ENCODE measurements at places on chromosomes 5 and 9.

- DNase-seq, result no peak
Observed at GRCh38 chr9:19934301-19934871, 145.5 kb upstream of the SLC24A2 start.

- no peak for DNase-seq
Observed at GRCh38 chr5:160251406-160252155, 22.3 kb downstream of the FABP6 start.

DNA sequence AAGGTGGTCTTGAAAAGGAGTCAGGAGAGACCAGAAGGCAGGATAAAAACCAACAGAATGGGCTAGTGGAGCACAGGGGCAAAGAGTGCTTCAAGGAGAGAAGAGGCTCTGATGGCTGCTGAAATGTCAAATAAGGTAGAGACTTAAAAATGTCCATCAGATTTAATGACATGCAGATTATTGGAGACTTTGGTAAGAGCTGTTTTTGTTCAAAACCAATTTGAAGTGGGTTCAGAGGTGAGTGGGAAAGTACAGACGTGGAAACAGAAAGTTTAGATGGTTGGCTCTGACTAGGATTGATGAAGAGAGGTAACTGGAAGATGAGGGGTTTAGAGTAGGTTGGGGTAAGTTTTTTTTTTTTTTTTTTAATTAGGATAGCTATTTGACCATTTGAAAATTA is 14.1 kb downstream of the SLC25A46 start:
- no peak for DNase-seq

DNA sequence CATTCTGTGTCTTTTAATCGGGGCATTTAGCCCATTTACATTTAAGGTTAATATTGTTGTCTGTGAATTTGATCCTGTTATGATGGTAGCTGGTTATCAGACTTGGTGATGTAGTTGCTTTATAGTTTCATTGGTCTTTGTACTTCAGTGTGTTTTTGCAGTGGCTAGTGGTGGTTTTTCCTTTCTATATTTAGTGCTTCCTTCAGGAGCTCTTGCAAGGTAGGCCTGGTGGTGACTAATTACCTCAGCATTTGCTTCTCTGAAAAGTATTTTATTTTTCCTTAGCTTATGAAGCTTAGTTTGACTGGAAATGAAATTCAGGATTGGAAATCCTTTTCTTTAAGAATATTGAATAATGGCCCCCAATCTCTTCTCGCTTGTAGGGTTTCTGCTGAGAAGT is 156.9 kb downstream of the CNTLN start:
- no peak for DNase-seq

DNA sequence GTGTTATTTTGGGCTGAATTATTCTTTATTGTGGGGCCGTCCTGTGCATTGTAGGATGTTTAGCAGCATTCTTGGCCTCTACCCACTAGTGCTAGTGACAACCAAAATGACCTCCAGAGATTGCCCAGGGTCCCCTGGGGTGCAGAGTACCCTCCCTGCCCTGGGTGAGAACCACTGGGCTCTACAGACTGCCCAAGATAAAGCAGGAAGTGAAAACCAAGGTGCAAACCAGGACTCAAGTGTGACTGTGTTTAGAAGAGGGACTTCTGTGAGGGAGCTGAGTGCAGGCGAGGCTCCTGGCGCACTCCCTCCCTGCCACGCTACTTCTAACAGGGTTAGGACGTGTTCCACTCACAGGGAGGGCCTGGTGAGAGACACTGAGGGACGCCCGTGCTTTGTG is 41.6 kb downstream of the USP20 start:
- DNase-seq, result no peak

- no peak for DNase-seq
Observed at GRCh38 chr5:129099184-129099569, 4.6 kb downstream of the ISOC1 start.

DNA sequence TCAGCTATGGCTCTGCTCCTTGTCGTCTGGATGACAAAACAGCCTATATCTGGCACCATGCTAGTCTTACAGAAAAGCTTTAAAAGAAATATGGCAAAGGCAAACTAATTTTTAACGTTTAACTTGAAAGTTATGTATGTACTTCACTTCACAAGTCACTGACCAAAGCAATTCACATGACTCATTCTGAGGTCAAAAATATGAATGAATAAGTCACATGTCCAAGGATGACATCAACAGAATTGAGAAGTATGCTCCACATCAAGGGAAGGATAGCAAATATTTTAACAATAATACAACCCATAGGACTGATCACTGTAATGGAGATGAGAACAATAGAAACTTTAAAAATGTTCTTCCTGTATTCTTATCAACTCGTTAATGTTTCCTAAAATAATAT is 1072.6 kb upstream of the NUDT12 start:
- DNase-seq, result no peak

DNA sequence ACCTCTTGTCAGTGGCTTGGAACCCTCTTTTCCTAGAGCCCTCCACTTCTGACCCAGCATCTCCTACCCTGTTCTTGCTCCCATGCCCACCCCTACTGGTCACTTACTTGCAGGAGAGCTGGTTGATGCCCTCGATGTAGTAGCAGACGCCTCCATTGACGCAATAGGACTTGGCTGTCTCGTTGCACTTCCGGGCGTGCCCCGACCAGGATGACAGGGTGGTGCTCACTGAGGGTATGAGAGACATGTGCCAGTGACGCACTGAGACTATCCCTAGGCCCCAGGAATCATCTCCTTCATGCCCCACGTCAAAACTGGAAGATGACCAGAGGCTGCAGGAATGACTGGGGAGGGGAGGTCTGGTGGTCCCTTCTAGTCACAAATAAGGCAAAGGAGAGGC is 76.0 kb downstream of the PSD2 start:
- DNase-seq, result no peak

DNA sequence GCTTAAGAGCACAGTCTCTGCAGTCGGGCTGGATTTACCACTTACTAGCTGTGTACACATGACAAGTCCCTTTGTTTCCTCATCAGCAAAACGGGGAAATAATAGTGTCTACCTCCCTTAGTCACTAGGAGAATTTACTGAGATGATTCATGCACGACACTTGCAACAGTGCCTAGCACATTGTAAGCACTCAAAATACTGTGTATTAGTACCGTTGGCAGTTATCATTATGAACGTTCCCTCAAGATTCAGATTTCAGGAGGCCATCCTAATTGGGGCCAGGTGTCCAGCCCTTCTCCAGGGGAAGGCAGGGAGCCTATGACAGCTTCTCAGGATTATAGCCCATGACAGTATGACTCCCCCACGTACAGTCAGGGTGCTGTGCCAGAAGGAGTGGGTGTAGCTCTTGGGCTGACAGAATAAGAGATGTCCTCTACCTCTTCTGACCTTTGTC is 164.3 kb downstream of the DOCK2 start:
- no peak for DNase-seq

- DNase-seq, result no peak
Observed at GRCh38 chr5:74288448-74289108, 351.9 kb downstream of the ENC1 start.

- DNase-seq, result no peak
Observed at GRCh38 chr9:79301551-79302391, 270.0 kb upstream of the TLE4 start.

DNA sequence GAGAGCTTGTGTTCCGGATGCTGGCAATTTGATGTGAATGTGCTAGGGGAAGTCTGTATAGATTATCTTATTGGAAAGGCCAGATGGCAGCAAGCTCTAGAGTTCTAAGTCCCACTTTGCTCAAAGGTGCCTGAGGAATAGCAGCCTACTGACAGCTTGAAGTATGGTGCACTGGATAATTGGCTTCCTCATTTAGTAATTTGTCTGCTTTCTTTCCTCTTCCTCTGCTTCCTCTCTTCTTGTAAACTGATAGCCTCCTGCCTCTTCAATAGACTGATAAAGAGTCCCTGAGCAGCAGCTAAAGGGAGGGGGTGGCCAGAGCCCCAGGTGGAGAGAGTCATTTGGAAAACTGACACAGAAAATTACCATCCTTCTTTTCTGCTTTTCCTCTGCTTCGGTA is 177.3 kb downstream of the FGF1 start:
- DNase-seq, result no peak

GRCh38 chr5:142472306-142472951 is 147.6 kb upstream of the SPRY4 start:
- DNase-seq, result peak; percentile 19

GRCh38 chr9:33329979-33330378 is 39.7 kb downstream of the NFX1 start:
- no peak for DNase-seq

DNA sequence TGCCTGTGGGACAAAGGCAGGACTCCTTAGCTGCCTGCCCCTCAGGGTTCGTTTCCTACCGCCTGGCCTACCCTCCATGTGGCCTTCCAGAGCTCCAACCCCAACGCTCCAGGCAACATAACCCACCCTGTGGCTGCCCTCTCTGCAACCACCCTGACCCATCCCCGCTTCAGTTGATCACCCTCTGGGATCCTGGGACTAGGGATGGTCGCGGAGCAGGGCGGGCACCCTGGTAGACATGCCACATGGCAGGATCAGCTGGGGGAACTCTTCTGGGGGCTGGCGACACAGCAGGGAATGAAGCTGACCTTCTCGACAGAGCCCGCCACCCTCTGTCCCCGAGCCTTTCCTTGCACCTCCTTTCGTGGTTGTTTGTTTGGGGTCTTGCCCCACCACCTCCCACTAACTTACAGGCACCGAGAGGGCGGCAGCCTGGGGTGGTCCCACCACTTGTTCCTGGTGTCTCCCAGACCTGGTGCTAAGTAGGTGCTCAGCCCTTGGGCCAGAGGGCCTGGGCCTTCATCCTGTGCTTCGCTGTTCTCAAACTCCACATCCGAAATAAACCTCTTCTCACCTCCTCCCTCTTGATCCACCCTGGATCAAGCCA is 243.1 kb downstream of the PBX3 start:
- DNase-seq, result no peak

DNA sequence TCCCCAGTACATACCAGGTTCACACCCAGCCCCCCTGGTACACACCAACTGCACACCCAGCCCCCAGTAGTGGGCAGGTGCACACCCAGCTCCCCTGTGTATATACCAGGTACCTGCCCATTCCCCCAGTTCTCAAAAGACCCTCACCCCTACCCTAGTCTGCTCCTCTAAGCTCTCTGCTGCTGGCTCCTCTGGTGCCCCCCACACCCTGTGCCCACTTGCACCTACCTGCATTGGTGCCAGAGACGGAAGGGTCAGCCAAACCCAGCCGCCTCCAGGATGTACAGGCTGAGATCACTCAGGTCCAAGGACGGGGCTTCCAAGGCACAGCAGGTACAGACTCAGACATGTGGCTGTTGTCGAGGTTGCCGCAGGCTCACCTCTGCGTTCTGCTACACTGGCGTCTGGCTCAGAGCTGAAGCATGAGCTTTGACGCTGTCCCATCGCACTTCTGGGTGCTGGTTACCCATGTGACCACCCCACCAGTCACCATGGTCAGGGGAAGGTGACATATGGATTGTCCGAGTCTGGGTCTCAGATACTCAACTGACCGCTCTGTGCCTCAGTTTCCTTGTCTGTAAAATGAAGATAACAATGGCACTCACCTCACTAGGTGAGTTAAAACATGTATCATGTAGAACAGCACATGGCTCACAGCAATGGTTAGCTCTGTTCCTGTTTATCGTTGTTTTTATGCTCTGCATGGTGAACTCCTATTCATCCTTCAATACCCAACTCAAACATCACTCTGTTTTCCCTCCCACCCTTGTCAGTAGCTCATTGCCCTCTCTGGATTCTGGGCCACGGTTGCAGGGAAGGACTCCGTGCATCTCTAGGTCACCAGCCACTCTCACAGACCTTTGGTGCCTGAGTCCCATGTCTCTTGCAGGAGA is 45.3 kb upstream of the SUSD3 start:
- no peak for DNase-seq

DNA sequence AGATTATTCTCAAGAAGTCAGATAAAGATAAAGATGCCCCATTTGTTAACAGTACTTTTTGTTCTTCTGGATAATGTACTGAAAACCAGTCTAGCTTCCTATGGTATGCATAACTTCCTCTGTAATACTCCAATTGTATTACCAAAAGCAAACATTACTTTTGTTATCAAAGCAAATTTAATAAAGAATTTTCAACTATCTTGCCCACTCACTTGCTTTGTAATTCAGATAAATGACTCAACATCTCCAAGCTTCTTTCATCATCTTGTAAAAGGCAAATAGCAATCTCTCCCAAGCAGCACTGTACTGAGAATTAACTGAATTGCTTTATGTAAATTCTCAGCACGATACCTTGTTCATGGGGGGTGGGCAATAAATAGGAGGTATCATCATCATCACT is 98.3 kb downstream of the NFIB start:
- DNase-seq, result no peak

DNA sequence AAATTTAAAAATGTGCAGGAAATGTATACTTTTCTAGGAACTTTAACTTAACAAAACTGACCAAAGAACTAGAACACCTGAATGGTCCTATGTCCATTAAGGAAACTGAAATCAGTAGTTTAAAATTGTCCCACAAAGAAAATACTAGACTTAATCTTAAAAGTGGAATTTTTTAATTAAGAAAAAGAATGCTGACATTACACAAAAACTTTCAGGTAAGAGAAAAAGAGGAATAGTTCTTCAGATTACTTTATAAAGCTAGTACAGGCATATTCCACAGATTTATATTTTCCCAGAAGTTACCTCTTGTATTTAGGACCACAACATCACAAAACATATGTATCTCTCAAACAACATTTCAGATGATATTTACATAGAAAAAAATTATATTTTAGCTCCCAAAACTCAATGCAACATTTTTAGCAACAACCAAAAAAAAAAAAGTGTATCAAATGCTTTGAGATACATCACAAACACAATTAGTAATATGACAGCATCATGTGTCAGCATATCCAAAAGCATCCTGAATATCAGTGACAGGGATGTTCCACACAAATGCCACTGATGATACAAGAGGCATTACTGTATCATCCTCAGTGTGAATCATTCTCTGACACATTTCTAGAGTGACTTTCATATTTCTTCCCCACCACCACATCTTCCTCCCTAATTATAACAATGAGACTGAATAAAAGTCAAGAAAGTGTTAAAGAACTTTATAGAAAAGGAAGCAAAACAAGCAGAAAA is 264.0 kb downstream of the EPB41L4A start:
- DNase-seq, result no peak

- DNase-seq, result no peak
Observed at GRCh38 chr5:80193401-80193800, 62.4 kb downstream of the SERINC5 start.

DNA sequence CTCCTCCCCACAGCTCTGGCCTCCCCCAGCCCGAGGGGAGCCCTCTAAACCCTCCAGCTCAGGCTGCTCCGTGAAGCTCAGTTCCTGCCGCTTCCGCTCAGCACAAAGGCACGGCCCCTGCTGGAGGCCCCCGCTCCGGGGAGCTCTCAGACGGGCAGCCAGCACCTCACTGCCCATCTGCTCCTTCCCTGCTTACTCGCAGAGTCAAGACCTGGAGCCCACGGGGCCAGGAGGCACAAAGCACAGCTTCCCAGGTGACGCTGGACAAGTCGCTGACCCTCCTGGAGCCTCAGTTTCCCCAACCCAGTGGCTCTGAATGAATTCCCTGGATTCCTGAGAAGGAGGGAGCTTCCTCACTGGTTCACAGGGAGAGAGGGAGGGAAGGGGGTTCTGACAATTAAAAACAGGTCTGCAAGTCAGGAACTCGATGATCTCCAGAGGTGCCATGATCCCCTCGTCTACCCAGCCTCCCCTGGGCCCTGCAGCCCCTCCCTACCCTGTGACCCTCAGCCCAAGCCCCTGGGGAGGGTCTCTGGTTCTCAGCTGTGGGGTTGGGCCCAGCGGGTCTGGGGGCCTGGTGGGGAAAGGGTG is 36.2 kb downstream of the VAV2 start:
- DNase-seq, result peak; percentile 20
